NK-92 treated with Interleukin-12 subunit alpha and Interleukin-12 subunit beta, amount 100 ng/mL, for 24 hours (cell line): ENCODE measurements at places on chromosomes 6 and 20.

DNA sequence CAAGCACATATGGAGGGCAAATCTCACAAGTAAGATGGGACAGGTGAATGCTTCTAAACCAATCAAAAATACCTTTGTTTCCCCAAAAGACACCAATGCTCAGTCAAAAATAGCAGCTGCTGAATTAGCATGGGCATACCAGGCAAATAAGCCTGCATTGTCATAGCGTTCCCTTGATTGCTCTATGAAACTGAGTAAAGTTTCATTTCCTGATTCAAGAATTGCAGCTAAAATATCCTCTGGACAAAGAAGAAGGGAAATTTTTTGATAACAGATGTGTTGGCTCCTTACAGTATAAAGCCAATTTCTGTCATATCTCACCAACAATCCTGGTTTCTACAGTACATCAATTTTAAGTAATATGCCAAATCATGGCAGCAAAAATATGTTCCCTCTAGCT lies 3.3 kb upstream of the TMEM14A start:
- DNase-seq, result no peak

- no peak for DNase-seq
These were observed 81.9 kb downstream of the FIG4 start for GRCh38 chr6:109772883-109773431.

DNA sequence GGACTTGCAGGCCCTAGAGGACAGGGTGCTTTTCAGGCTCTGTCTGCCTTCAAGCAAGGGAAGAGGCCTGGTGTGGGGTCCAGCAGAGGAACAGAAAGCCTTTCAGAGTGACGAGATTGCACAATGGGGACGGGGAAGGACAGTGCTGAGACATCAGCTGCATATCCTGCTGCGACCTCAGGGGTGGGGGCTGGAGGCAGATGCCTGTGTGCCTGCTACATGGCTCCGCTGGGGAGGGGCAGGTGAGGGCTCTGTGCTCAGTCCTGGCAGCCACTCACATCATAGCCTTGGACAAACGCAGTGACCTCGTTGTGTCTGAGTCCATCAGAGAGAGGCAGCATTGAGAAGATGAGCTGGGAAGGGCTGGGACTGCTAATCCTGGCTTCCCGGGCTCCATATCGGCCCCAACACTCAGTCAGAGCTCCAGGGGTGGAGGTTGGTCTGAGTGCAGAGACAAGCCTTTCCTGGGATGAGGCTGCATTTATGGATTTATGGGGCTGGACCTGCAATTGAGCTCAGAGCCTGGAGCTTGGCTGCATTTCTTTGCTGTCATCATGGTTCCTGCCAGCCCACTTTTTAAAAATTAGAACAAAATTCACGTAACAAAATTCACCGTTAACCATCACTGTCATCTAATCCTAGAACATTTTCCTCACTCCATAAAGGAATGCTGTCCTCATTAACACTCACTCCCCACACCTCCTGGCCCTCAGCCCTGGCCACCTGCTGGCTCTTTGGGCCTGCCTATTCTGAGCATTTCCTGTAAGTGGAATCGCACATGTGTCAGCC lies 196.9 kb upstream of the SLC24A3 start:
- DNase-seq, result no peak

DNA sequence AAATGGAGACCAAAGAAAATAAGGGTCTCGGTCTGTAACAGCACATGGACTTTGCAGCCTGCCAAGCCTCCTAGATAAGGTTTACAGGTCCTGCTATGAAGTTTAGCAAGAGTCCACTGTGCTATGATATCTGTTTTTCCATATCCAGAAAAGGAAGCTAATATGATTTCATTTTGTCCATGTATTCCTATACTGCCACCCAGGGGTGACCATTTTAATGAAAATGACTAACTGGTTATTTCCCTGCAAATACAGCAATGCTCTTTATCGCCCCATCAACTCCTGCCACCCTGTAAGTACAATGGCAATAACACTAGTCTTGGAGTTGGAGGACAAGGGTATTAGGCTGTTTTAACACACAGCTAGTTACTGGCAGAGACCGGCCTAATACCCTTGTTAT lies 115.2 kb upstream of the GLP1R start:
- DNase-seq, result no peak

DNA sequence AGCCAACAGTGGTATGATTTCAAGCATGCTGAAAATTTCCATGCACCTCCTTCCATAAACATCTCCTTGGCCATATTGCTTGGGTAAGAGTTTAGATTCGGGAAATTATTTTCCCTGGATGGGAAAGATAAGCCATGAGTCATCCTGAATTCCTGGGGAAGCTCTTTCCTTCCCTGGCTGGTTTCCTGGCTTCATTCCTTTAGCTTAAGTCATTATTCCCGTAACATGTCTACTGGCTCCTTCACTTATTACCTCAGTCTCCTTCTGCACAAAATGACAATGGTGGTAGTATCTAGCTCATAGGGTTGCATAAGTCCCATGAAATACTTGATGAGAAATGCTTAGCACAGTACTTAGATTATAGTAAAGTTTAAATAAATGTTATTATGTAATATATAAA lies 27.6 kb downstream of the TINAG start:
- no peak for DNase-seq

DNA sequence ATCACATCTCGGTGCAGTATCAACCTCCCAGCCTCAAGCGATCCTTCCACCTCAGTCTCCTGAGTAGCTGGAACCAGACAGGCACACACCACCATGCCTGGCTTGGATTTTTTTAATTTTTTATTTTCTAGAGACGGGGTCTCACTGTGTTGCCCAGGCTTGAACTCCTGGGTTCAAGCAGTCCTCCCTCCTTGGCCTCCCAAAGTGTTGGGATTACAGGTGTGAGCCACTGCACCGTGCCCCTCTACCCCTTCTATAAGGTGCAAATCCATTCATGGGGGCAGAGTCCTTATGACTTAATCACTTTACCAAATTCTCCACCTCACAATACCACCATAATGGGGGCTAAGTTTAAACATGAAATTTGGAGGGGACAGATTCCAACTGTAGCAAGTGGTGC lies 37.7 kb downstream of the TMEM181 start:
- no peak for DNase-seq

- no peak for DNase-seq
These were observed 64.8 kb downstream of the RTN4IP1 start for GRCh38 chr6:106564476-106564875.

GRCh38 chr20:46252352-46253091 lies 55.8 kb downstream of the CDH22 start:
- DNase-seq, result no peak

DNA sequence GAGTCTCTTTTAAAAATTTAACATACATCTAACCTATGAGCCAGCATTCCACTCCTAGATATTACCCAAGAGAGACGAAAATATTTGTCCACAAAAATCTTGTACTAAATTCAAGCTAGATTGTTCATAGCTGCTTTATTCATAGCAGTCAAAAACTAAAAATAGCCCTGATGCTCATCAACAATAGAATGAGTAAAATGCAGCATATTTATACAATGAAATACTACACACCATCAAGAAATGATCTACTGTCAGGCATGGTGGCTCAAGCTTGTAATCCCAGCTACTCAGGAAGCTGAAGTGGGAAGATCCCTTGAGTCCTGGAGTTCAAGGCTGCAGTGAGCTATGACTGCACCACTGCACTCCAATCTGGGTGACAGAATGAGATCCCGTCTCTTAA lies 22.0 kb upstream of the SRC start:
- no peak for DNase-seq

DNA sequence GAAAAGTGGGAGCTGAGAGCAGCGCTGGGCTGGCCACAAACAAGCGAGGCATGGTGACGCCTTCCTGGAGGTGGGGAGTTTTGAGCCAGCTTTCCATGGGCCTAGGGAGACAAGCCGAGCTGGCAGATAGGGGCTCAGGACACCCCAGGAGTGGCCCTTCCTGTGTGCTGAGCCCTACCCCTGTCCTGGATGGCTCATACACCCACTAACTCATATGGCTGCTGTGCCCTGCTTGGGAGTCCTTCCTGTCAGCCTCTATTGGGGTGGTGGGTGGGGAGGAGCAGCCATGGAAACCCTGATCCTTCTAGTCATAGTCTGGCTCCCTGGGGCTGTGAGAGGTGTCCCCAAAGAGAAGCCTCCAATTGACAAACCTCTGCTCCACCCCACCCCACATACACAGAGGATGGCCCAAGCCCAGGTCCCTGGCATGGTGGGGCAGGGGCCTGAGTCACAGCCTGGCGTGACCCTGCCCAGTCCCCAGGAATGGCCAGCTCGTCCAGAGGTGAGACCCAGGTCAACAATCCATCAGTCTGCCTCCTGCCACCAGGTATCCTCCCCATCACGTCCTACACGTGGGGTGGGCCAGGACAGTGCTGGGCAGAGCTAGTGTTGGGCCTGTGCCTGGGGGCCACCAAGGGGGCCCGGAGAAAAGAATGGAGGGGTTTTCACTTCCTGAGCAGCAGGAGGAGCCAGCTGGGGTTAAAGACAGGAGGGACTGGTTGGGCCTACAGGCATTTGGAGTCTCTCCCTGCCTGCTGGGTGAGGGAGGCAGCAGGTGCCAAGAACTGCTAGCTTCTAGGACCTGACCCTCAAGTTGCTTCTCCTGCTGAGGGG lies 52.2 kb downstream of the MRPL14 start:
- DNase-seq, result no peak

- DNase-seq, result no peak
These were observed 83.5 kb downstream of the NDUFAF5 start for GRCh38 chr20:13868331-13868730.

- DNase-seq, result no peak
These were observed 4.9 kb downstream of the TLDC2 start for GRCh38 chr20:36880741-36881250.

GRCh38 chr6:19303383-19303782 lies 533.8 kb upstream of the ID4 start:
- no peak for DNase-seq

DNA sequence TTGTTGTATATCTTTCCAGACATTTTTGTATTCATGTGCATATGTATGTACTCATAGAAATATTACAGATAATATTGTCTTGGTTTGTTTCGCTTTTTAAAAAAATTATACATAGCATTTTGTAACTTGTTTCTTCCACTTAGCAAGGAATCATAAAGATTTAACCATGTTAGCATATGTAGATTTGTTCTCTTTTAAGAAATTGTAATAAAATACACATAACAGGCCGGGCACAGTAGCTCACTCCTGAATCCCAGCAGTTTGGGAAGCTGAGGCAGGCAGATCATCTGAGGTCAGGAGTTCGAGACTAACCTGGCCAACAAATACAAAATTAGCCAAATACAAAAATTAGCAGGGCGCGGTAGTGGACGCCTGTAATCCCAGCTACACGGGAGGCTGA lies 44.4 kb upstream of the CSE1L start:
- DNase-seq, result no peak

DNA sequence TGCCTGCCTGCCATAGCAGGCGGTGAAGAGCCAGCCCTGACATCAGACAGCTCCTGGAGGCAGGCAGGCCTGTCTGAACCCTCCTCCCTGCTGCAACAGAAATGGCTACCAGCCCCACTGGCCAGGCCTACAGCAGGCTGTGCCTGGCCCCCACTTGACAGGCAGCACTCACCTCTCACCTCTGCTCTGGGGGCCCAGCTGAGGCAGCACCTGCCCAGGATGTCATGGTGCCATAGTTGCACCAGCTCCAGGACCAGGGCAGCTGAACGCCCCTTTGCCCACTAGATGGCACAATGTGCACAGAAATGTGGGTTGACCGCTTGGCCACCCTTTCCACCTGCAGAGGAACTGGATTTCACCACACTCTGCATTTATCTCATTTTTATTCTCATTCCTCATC lies 30.6 kb downstream of the MRPL14 start:
- DNase-seq, result peak; percentile 44

GRCh38 chr6:42979523-42980177 lies 669 bp upstream of the PEX6 start:
- no peak for DNase-seq

GRCh38 chr20:24610341-24611115 lies 141.1 kb downstream of the SYNDIG1 start:
- DNase-seq, result no peak

- no peak for DNase-seq
These were observed 224.5 kb downstream of the GMDS start for GRCh38 chr6:2020909-2021308.

GRCh38 chr6:29752451-29753308 lies 29.4 kb downstream of the HLA-F start:
- peak; percentile 67 for DNase-seq

- DNase-seq, result no peak
These were observed 5.1 kb downstream of the COX4I2 start for GRCh38 chr20:31642837-31643236.

- no peak for DNase-seq
These were observed 379.4 kb upstream of the MAN1A1 start for GRCh38 chr6:119728935-119729334.

DNA sequence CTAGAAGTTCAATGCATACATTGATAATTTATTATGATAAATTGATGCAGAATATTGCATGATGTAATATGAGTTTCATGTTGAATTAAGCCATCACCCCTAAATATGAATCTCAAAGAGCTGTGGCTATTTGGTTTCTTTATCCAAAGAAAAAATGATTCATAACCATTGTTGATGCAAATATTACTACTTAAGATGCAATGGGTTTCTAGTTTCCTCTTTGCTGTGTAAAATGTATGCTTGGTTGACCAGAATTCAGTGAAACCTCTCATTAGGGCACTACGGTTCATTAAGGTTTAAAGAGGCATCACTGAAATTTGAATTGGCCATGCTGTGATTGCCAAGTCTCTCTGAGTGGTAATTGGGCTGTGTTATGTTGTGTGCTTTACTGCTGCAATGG lies 492.5 kb upstream of the FLRT3 start:
- no peak for DNase-seq

DNA sequence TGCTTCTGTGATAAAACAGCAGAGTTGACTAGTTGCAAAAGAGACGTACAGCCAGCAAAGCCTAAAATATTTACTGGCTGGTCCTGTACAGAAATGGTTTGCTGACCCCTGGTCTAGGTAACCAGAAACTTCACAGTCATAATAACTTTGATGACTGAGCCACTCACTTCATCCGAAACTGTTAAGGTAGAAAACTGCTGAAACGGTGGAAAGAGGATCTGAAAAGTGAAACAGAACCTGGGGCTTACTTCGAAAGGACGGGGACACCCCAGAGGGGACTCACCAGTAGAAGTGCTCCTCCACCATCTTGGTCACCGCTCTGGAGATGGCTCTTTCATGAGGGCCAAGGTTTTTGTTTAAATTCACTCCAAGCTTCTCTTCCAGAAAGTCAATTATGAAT lies 16.4 kb downstream of the FAXC start:
- DNase-seq, result no peak

DNA sequence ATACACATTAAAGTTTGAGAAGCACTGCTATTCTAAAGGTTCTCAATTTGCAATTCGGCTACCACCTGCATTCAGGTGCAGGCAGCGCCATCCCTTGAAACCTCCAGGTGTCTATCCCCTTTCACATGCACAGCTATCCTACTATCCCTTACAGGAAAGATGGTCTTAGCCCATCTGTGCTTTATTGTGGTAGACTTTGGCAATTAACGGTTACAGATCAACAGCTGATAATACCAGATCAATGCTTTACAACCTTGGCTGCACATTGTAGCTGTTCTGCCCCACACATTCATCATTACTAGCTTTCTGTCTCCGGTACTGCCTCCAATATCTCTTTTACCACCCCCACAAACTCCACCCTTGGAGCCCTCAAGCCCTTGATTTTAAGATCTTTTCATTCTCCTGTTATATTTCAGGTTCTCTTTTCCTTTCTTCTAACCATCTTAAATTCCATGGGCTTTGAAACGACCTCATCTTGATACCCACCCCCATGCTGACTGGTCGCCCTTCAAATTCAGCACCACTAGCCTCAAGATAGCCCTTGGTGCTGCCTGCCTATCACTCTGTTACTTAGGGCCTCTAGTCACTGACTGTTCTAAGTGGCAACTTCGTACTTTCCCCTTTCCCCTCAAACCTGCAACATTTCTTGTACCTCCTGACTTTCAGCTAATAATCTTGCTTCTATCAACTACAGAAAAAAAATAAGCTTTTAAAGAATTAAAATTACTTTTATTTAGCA lies 50.8 kb downstream of the SPTLC3 start:
- no peak for DNase-seq
